ENCODE measurements at places on chromosomes 16 and 17. TPM values are rescaled to one million over a fixed set of nuclear protein-coding genes. Genes with fewer than 3 reads are reported as not detected.
A peak's percentile ranks its signal among the peaks of the same experiment; 100 is the strongest.

DNA sequence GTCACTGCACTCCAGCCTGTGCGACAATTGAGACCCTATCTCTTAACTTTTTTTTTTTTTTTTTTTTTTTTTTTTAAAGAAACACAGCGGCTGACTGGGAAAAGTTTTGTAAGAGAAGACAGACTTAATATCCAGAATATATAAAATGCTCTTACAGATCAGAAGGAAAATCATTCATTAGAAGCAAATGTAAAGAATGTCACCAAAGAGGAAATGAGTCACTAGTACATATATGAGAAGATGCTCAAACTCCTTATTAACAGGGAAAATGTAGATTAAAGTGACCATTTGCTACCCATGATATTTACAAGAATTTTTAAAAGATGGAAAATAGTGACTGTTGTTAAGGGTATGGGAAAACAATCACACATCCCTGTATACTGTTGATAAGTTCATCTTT, 48.9 kb downstream of the RABEP1 start:
- no peak overlapping the region for H3K4me3 ChIP-seq
- no peak overlapping the region for H3K27ac ChIP-seq
- H3K4me1 ChIP-seq = peaks cover 2% of the 10 kb centered on the region
- no peaks in the 10 kb centered on the region for H3K27me3 ChIP-seq
- H3K36me3 ChIP-seq = no peaks in the 10 kb centered on the region

- H3K4me1 ChIP-seq = no peaks in the 10 kb centered on the region
- H3K27me3 ChIP-seq = no peaks in the 10 kb centered on the region
- no peaks in the 10 kb centered on the region for H3K36me3 ChIP-seq
- no peak for DNase-seq
- no peak overlapping the region for H3K27ac ChIP-seq
Measured at GRCh38 chr17:15965528-15965927, 20.6 kb downstream of the ADORA2B start.

DNA sequence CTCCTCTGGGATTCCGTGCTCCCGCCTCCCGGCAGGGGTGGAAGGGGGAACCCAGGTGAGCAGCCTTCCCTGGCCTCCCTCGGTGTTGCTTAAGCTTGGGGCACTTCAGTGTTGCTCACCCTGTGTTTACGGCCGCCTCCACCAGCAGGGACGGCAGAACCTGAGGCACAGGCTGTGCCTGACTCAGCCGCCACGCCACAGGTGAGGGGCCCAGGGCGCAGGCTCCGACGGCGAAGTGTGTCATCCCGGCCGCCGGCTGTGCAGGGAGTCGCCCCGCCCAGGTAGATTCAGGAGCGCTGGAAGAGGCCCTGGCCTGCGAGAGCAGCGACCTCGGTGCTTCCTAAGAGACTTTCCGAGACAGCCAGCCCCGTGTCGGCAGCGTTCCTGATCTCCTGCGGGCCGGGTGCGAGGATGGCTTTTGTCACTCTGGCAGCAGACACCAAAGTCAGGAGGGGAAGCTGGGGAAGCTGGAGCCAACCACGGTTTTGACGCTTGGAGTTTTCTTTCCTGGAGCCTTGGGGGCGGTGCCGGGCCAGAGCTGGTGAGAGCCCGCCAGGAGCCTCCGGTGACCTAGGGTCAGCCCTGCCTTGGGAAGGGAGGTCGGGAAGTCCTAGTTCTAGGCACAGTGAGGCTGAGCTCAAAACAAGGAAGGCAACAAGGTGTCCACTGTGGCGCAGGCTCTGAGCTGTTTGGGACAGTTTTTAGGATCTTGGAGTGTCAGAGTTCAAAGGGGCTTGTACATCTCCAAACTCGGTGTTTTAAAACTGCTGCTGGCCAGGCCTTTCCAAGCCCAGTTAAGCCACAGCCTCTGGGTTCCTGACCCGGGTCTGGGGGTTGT, 2.1 kb downstream of the GSE1 start:
- H3K27ac ChIP-seq = peak overlapping the region; percentile 94
- H3K4me3 ChIP-seq = no peak overlapping the region
- H3K4me1 ChIP-seq = peaks cover 63% of the 10 kb centered on the region
- H3K36me3 ChIP-seq = no peaks in the 10 kb centered on the region
- H3K27me3 ChIP-seq = no peaks in the 10 kb centered on the region
- peak; percentile 60 for DNase-seq

The VPS35 gene
- 97.4 TPM for total RNA-seq

The G6PC3 gene
- total RNA-seq = 113 TPM
